Stimulated activated CD8-positive, alpha-beta memory T cell treated with anti-CD3 and anti-CD28 coated beads, Interleukin-7, amount 100 ng/mL, for 1 hour (primary cell): ENCODE measurements at places on chromosomes 2 and 18.

DNA sequence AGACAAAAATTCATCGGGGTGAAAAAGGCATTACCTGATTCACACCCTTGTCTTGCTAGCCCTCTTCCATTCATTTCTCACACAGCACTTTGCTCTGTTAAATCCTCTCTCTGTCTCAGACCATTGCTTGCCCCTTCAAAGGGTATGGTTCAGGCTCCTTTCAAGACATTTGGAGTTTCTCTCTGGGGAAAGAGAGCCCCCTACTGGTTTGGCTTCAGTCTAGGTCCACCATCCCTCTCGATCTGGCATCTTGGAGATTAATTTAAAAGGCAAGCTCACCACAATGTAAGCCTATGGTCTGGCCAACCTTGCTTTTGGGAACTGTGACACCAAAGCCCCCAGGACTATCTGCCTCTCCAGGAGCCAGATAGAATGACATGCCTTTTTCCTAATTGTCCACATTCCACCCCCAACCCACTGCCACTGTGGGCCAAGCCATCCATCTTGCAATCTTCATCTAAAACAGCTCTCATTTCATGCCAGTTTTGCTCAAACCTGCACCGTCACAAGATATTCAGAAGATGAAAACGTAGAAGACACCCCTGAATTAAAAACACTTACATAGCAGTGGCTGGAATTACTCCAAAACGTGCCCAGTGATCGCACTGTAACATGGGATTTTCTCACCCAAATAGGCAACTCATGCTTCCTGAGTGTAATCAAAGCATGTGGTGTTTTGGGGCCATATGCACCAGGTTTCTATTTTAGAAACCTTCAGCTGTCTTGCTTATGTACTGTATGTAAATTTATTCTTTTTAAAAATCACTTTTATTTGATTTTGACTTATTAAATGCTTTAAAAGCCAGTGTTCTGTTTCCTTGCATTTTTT is 93.9 kb downstream of the FARSB start:
- no peak for DNase-seq

GRCh38 chr18:54257015-54257414 is 12.3 kb upstream of the POLI start:
- no peak for DNase-seq

DNA sequence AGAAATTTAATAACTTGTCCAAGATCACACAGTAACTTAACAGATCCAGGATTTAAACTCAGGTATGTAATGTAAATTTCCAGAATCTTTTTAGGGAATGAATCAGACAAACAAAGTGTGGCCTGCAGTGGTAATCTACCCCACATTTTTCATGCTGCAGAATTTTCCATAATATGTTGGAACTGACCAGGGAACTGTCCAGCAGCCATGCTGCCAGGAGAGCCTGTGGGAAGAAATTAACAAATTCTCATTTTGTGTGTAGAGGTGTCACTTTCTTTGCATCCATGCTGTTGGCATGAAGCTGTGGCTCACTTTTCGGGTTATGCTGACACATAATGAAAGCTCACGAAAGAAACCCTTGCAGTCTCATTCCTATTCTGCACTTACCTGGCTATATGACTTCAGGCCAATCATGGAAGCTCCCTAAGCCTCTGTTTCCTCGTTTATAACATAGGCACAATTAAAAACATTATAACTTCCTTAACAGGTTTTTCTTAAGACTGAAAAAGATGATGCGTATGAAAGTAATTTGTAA is 54.7 kb downstream of the CDKL4 start:
- no peak for DNase-seq

DNA sequence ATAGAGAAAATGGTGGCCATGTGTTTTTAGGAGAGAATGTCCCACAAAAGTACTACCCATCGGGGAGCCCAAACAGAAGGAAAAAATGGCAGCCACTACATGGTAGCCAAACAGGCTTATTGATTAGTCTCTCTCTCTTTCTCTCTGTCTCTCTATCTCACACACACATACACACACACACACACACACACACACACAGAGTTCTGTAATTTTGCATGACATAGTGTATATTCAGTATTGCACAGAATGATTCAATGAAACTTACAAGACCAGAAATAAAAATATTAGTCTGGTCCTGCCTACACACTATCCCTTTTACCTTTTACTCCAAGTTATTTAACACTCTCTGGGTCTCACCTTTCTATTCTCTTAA is 124.8 kb upstream of the SLC39A10 start:
- DNase-seq: no peak

DNA sequence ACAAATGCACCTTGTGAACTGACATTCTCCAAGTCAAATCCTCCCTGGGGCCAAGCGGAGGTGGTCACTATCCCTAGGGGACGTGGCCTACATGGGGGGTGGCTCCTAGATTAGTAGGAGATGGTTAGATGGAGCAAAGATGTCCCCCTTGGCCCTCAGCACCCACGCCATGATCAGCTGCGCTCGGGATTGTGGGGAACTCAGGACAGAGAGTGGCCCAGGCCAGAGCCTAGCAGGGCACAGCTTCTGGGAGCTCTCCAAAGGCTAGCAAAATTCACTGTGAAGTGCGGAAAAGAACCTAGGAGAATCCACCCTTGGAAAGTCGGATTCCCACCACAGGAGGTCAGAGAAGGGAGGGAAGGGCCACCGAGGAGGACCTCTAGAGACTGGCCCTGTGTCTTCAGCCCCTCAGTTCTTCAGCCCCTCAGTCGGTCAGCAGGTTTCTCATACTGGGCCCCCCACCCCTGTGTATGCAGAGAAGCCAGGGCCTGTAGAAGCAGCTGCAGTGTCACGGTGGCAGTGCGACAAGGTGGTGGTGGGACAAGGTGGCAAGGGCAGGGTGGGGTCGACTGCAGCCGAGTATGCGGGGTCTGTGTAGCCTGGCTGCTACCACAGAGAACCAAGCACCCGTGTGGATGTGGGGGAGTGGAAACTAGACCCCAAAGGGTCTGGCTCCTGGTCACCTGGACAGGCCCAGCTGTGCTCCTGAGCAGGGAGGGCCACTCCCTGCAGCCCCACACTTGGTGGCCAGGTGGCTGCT is 18.4 kb downstream of the GPR55 start:
- DNase-seq: no peak

GRCh38 chr2:217438136-217438535 is 564.7 kb downstream of the TNS1 start:
- no peak for DNase-seq

DNA sequence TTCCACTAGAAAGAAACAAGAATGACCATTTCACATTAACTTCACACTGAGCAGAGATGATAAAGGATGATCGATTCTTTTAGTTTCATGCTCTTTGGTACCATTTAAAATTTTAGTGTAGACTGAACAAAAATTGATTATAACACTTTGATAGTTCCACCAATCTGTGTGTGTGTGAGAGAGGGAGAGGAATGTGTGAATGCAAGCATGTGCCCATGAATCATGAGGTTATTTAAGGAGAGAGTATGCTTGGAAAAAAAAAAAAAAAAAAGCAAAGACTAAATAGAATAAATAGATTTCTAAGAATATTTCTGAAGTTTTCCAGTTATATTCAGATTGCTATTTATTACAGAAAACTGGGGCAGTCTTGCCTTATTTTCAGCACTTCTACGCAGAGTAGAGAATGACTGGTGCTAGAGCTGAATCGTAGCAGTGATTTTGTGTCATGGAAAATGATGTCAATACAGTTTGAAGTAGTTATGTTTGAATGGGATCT is 900.8 kb downstream of the SLC4A3 start:
- no peak for DNase-seq

GRCh38 chr2:204538182-204539018 is 6.9 kb upstream of the PARD3B start:
- DNase-seq: no peak

DNA sequence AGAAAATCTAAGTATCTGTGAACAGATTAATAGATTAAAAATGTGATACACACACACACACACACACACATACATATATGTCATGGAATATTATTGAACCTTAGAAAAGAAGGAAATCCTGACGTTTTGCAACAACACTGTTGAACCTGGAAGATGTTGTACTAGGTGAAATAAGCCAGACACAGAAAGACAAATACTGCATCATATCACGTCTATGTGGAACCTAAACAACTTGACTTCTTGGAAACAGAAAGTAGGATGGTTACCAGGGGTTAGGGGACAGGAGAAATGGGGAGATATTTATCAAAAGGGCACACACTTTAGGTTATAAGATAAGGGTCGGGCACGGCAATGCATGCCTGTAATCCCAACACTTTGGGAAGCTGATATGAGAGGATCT is 698.4 kb upstream of the ID2 start:
- no peak for DNase-seq

GRCh38 chr2:113876503-113877387 is 13.1 kb upstream of the ACTR3 start:
- peak; percentile 41 for DNase-seq

DNA sequence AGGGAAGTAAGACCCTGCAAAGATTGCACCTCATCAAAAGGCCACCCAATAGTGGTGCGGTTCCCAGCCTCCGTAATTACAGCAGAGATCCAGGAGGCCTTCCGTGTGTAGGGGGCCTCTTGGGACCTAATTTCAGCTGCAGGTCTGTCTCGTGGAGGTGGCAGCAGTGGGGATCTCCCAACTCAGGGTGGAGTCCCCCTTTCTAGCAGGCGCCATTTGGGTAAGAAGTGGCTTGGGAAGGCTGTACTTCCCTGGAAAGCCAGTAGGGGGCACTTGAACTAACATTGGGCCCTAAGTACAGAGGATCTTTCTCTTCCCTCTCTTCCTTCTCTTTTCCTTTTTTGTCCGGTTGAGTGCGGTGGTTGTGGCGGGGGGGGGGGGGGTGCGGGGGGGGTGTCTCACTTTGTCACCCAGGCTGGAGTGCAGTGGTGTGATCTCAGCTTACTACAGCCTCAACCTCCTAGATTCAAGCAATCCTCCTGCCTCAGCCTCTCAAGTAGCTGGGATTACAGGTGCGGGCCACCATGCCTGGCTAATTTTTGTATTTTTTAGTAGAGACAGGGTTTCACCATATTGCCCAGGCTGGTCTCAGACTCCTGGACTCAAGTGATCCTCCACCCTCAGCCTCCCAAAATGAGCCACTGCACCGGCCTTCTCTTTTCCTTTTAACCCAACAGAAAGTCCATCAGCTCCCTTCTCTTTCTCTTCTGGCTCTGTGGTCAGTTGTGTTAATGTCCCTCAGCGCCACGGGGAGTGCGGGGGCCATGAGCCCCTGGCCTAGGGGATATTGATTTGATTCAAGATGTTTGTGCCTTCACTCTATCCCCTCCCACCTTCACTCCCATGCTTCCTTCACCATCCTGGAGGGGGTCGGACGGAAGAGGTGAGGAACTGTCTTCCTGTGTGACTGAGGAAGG is 32.0 kb downstream of the CENPO start:
- DNase-seq: no peak

GRCh38 chr18:48022531-48023329 is 92.3 kb upstream of the SMAD2 start:
- DNase-seq: no peak

- no peak for DNase-seq
These were observed 20.2 kb upstream of the B3GNT2 start for GRCh38 chr2:62175728-62176127.

- DNase-seq: no peak
These were observed 33.6 kb downstream of the APCDD1 start for GRCh38 chr18:10488017-10488416.

DNA sequence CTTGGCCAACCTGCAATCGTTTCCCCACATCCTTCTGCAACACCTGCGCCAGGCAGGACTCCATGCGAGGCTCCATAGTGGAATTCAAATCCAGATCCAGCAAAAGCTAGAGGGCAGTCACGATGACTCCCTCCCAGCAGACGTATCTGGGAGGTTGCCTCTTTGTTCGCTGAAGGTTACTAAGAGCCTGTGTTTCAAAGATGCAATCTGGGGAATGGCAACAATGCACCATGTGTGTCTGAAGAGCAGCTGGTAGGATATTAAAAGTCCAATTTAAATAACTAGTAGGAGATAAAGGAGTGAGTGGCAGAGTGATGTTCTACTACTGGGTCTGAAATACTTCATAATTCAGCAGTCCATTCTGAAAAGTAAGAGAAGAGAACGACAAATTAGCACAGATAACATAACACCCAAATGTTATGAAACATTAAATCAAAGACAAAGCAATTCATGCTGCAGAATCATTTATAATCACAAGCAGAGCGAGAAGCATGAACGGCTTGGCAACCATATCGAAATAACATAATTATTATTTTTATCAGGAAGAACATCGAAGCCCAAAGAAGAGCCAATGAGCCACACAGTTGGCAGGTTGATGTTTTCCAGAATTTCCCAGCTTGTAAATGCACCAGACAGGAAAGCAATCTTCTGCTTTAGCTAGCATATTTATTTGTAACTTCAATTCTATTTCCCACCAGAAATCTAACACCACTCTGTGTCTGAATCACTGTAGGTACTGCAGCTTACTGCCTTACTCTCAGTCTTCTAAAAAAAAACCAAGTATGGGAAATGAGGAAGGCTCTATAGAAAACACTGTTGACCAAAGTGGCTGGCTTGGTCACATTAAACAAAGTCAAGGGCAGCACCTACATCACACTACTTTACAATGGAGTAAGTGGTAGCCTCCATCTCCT is 43.2 kb downstream of the CLASP1 start:
- no peak for DNase-seq

- DNase-seq: no peak
These were observed 31.1 kb downstream of the SERTAD2 start for GRCh38 chr2:64622443-64623241.

DNA sequence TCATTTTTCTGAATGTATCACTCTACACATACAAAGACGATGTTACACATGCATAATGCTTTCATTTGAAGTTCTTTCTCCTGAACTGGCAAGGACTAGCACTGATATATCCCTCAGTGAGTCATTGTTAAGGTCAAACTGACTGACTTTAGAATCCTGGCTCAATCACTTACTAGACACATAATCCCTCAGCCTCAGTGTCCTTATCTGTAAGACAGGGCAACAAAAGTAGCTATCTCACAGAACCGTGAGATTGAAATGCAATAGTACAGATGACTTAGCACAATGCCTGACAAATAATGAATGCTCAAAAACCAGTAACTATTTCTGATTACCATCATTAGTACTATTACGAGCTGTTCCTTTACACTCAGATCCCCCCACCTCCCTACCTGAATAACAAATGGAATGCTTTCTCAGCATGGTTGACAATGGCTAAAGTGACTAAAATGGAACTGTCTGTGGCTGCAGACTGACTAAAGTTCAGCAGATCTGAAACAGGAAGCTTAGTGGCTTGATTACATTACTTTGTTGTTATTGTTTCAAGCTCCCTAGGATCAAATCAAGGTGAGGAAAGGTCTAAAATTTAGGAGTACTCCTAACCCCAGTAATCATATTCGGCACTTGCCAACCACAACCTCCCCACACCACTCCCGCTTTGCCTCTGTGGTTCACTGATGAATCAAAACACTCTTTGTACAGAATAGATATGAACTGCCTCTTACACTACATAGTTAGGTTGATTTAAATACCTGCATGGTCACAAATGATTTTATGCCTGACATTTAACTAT is 35.8 kb upstream of the CACNB4 start:
- no peak for DNase-seq

DNA sequence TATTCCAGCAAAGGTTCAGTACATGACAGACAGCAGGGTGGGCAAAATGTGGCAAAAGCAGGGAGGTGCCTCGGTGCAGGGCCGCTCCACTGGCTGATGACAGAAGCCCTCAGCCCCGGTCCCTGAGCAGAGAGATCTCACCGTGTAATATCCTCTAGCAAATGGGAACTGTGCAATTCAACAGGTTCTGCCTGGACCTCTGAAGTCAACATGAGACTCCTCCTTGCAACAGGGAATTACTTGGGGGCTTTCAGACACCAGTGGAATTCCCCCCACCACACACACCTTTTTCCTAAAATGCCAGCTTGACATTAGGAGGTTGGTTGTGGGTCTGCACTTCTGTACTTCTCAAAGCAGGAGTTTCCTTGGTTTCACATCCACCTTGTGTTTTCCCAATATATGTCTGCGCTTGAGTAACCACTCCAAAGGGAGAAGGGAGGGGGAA is 50.8 kb downstream of the SPRED2 start:
- DNase-seq: no peak
